ENCODE measurements at places on chromosomes 6 and 20. TPM values are rescaled to one million over a fixed set of nuclear protein-coding genes. Genes with fewer than 3 reads are reported as not detected.

- no peak for DNase-seq
Measured at GRCh38 chr6:88268508-88268907, 102.4 kb upstream of the CNR1 start.

- DNase-seq = peak; percentile 95
Measured at GRCh38 chr20:44736170-44737021, 9.3 kb upstream of the KCNK15 start.

GRCh38 chr20:571754-572441 lies 28.3 kb upstream of the CSNK2A1 start:
- no peak for DNase-seq

- no peak for DNase-seq
Measured at GRCh38 chr6:158619922-158620801, 24.4 kb downstream of the DYNLT1 start.

- DNase-seq = no peak
Measured at GRCh38 chr20:6857927-6858326, 90.4 kb downstream of the BMP2 start.

- DNase-seq = no peak
Measured at GRCh38 chr6:106383573-106383972, 23.1 kb downstream of the CRYBG1 start.

- peak; percentile 97 for DNase-seq
Measured at GRCh38 chr20:40323361-40323794, 365.7 kb downstream of the MAFB start.

DNA sequence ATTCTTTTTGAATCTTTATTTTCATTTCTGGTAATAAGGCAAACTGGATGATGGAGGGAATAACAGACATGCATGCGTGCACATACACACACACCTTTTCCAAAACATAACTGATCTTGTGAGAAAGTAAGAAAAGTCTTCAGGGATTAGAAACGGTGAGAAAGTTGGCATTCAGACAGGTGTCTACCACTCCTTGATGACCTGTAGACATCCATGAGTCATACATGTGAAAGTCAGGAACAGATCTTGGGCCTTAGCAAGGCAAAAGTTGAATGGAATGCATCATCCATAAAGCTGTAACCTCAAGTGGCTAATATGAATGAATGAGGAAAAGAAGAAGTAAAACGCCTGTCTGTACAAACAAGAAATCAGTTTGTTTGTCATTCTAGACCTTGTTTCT lies 97.3 kb downstream of the GRIK2 start:
- DNase-seq = no peak

DNA sequence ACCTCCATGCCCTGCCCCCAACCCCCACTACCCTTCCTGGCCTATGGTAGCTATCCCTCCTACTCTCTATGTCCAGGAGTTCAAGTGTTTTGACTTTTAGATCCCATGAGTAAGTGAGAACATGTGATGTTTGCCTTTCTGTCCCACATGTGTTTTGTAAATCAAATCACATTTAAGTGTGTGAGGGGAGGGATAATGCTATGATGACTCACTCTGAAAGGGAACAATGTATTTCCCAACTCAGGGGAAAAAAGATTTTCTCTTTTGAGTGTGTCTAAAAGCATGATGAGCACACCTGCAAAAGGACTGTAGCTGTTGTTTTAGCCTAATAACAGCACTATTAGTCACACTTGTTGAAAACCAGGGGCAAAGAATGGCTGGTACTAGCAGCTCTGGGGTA lies 193.7 kb downstream of the GJA10 start:
- peak; percentile 5 for DNase-seq

DNA sequence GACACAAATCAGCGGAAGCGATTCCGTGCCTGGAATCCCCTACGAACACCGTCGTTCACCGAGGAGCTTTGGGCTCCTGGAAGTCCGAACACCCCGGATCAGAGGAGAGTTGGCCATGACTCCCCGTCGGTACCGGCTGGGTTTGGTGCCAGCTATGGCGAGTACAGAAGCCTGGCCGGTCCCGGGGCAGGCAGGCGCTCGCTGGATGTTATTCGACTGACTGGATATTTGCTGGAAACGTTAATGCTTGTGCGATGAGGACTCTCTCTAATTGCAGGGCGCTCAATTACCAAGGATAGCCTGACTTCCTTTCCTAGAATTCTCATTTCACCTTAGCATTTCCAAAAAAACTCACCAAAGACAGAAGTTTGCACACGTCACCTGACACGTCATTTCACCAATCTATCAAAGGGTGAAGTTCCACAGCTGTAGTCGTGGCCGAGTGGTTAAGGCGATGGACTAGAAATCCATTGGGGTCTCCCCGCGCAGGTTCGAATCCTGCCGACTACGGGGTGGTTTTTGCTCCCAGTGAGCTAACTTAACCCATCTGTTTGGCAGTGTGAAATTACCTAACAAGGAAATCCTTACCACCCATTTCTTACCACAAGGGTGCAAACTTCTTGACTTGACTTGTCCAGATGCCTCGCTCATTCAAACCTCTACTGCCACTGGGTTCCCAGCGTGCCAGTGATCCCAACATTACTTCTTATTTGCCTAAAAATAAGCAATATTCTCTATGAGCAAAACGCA lies 22.7 kb upstream of the ZNF184 start:
- peak; percentile 94 for DNase-seq

- no peak for DNase-seq
Measured at GRCh38 chr20:17061715-17062114, 165.1 kb upstream of the PCSK2 start.

DNA sequence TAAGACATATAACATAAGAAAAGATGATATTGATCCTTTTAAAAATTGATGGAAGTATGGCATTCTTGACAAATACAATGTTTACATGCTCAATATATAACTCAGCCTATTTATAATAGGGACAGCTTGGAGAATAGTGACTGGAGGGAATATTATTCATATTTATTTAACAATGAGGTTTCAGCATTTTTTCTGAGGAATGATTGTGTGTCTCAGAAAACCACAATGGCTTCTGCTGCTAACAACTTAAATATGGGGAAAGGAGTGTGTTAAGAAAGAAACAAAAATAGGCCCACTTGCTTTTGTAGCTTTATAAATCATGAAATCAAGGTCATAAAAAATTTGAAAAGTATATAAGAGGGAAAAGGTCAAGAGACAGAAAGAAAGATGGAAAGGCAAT lies 163.2 kb upstream of the TBX18 start:
- DNase-seq = no peak

DNA sequence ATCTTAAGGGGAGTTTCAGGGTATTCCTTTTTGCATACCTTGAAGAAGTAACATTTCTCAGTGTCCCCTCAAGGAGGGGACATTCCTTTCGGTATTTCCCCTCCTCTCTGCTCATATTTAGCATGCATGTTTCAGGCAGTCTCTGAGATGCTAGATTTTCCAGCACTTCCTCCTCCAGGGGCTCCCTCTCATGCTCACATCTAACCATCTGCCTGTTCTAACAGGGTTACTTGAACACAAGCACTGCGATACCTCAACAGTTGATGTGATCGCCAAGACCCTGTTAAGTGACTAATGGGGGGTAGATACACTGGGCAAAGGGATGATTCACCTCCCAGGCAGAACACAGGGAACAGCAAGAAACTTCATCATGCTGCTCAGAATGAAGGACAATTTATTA lies 12.9 kb upstream of the MCM3 start:
- no peak for DNase-seq

- DNase-seq = no peak
Measured at GRCh38 chr6:42017021-42017643, 33.2 kb upstream of the TAF8 start.

GRCh38 chr6:56551409-56552120 lies 91.1 kb downstream of the DST start:
- no peak for DNase-seq

- no peak for DNase-seq
Measured at GRCh38 chr6:45388328-45388727, 10.6 kb upstream of the SUPT3H start.

DNA sequence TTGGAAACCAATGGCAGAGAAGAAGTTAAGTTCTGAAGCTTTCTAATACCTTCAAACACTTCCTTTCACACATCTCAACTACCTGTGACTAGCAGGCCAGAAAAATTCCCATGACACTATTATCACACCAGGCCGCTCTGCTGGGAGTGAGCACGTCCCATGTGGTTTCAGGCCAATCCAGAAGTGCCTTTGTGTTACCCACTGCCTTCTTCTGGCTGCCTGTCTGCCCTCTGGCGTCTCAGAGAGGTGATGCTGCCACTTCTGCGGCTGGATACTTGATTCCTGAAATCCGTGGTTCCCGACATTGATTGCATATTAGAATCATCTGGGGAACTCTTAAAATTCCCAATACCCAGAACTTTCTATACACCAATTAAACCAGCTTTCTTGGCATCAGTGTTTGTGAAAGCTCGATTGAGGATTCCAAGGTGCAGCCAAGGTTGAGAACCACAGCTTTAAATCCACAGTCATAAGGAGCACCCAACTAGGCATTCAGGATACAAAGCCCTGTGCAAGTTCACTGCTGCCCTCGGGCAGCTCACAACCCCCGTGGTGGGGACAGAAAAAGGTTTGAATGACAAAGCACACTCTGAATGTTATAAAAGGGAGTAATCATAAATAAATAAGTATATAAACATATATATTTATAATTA lies 65.6 kb downstream of the STMND1 start:
- peak; percentile 74 for DNase-seq

Gene CNBD2
- total RNA-seq = 3.1 TPM

Gene SLC2A10
- total RNA-seq = 0.37 TPM

Gene RAET1L
- total RNA-seq = not detected

Gene NHSL1
- 29.5 TPM for total RNA-seq

Gene ENPP5
- not detected for total RNA-seq

Gene ADGB
- not detected for total RNA-seq

Gene BPIFA1
- total RNA-seq = not detected

Gene TNFRSF6B
- not detected for total RNA-seq

Gene EGFL8
- total RNA-seq = 32.4 TPM
